Ovary (tissue), 10 donors: ENCODE measurements at places on chromosomes 7 and 10. TPM values are rescaled to one million over a fixed set of nuclear protein-coding genes. Genes with fewer than 3 reads are reported as not detected.

DNA sequence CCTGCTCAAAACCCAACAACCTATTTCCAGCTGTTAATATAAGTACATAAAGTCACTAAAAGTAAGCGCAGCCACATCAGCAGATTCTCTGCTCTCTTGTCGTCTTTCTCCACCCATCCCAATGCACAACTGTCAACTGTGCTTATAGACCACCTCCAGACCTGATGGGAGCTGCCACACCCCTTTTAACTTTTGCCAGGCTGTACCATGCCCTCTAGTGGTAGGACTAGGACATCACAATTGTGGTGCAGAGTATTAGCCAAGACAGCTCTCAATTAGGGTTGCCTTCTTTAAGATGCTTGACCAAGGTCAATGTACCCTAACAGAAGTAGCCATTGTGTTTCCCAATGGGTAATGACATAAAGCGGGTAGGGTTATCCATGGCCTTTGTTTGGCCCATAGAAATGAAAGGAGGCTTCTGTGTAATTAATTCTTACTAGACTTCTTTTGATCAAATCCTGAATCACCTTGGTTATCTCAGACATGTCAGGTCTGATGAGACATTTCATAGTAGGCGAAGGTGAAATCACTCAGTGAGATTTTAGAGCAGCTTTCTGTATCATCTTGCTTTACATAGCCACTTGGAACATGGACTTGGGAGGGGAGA is 68.1 kb downstream of the SCRN1 start:
- no peak for DNase-seq

DNA sequence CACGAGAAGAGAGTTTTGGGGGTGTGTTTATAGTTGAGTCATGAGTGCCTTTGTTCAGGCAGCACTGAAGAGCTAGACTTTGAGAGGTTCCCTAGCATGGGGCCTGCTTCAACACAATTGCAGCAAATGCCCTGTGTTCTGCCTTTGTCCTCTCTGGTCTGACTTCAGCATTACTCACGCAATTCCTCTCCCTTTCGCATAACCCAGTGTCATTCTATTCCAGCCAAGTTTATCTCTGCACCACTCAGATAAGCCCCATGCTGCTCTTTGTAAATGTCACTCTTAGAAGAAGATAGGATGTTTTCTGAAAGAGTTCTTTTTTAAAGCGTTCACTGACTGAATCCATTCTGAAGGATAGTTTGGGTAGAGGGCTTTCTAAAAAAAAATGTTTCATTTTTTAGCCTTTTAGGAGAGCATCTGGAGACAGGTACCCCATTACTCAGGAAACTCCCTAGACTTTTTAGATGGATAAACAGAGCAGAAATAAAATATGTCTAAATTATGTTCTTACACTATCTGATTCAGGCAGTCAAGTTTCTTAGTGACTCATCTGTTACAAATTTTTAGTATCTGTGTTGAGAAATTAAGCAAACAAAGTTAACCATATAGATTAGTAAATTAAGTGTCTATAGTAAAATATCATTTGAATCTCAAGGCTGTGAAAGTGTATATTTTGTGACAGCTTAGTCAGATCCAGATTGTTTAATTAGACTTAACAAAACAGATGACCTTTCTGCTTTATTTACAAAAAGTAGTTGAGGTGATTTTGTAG is 318.5 kb downstream of the GPR158 start:
- no peak for DNase-seq

DNA sequence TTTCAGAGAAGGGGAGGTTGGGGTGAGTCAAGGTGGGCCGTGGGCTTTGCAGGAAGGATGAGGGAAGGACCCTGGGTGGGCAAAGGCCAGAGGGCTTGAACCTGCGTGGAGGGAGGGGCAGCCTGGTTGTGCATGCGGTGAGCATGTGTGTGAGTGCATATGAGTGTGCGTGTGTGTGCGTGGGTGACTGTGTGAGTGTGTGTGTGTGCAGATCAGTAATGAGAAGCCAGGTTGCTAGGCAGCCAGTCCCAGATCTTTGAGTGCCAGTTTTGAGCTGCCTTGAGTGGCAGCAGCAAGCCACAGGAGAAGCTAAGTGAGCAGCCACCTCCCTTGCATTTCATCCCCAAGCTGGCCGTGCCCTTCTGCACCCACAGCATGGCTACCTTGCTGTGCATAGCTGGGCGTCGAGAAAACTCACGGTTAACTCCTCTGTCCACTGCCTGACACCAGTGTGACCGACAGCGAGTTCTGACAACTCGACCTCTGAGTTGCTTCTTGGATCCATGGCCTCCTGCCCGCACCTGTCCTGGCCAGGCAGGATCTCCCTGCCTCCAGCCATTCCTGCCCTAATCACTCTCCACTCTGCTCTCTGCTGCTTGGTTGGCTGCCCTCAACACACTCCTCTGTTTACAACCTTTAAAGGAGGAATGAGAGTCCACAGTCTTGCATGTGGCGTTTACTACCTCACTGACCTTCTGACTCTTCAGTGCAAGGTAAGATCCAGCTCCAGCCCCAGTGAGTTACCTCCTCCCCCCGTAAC is 775.4 kb downstream of the TYW1 start:
- no peak for DNase-seq

DNA sequence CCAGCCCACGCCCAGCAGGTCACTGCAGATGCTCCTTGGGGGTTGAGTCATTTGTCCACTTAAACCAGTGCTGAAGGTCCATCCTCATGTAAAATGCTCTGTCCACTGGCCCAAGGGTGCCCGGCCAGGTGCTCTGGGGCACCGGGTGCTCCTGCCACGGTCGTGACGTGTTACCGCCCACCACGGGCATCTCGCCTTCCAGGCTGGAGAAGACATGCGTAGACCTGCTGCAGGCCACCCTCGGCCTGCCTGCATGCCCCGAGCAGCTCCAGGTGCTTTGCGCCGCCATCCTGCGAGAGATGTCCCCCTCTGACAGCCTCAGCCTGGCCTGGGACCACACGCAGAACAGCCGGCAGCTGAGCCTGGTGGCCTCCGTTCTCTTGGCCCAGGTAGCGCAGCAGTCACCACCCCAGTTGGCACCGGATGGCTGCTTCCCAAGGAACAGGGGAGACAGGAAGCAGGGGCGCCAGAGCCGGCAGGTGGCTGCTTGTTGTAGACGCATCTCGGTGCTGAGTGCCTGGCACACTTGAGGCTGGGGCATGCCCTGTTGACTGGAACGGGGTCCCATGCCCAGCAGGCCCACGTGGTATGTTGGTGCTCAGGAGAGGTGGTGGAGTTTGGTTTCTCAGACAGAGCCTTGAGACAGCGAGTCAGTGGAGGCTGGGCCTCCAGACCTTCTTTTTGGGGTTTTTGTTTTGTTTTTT is 6.1 kb downstream of the AP5Z1 start:
- DNase-seq, result no peak

ZC3HAV1L gene
- 25.2 TPM for total RNA-seq

NOC3L gene
- total RNA-seq, result 14.5 TPM
